ENCODE measurements at places on chromosomes 2 and 18.

GRCh38 chr2:157744571-157745076 lies 116.0 kb upstream of the ACVR1C start:
- no peak for DNase-seq

- no peak for DNase-seq
Measured at GRCh38 chr2:28411166-28411755, 18.6 kb downstream of the FOSL2 start.

GRCh38 chr2:16014041-16014787 lies 73.9 kb downstream of the MYCN start:
- DNase-seq: no peak

GRCh38 chr18:39681061-39681460 lies 2115.5 kb upstream of the CELF4 start:
- no peak for DNase-seq

DNA sequence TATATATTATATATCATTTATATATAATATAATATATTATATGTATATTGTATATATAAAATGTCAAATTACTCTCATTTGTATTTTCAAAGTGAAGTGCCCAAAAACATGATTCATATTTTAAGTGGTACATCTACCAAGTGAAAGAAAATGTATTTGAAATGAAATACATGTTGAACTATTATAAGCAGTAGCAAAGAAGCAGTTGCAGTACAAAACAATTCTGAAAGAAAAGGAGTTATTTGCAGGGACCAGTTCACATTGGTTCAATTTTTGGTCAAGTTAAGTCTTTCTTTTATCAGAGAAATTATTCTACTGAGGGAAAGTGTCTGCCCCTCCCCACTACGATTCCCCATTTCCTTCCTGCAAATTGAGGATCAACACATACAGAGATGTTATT lies 51.9 kb downstream of the APLF start:
- DNase-seq: no peak

DNA sequence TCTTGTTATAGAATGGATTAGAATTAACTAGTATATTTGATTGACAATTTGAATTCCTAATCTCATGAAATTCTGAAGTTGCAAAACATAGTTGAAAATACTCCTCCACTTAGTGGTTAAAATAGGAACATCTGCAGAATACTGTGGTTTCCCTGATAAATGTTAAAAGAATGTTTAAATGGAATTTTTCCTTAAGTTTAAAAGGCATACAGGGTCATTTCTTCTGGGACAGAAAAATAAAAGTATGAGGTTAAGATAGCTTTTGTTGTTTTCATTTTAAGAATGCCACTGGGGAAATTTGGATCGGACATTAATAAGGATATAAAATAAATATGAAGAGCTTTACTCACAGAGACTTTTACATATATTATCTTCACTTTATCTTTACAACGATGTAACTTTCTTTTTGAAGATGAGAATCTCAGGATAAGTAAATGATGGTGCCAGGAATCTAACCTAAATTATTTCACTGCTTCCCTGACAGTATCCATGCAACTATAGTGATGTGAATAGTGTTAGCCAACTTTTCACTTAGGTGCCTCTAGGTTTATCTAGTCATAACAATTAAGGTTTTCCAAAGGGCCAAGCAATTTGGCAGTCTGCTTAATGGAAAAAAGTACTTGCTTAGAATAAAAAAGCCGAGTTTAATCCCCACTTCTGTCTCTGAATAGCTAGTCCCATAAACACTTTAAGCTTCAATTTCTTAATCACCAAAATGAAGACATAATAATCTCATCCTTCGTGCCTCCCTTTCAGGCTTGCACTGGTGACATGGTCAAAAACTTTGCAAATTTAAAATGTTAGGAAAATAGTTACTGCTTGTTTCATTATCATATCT lies 151.8 kb upstream of the STK17B start:
- no peak for DNase-seq

DNA sequence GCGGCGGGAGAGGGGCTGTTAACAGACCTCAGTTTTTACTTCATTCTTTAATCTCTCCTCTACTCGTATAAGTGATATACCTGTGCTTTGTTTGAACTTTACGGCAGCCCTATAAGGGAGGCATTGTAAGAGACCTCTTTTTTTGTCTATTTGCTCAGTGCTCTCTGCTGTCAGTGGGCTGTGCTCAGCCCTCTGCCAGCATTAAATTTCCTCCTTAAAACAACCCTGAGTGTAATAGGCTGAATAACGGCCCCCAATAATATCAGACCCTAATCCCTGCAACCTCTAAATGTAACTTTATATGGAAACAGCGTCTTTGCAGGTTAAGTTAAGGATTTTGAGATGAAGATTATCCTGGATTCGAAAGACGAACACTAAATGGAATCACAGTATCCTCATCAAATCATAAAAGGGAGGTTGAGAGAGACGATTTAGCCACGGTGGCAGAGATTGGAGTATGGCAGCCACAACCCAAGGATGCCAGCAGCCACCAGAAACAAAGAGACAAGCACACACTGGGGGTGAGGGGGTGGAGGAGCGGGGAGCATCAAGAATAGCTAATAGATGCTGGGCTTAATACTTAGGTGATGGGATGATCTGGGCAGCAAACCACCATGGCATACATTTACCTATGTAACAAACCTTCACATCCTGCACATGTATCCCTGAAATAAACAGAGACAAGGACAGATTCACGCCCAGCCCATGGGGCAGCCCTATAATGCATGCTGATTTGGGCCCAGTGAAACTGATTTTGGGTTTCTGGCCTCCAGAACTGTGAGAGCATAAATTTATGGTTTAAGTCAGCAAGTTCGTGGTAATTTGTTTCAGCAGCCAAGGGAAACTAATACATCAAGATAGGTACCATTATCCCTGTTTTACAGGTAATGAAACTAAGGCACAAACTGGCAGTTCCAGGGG lies 894 bp upstream of the FARSB start:
- no peak for DNase-seq

GRCh38 chr18:78242254-78242643 lies 737.4 kb upstream of the SALL3 start:
- DNase-seq: no peak

Measured in GM13976 (cell line).